Colonic mucosa (tissue), 4 donors: ENCODE measurements at places on chromosomes 11 and 22.

- no peaks in the 10 kb centered on the region for H3K36me3 ChIP-seq
- no peak overlapping the region for H3K27ac ChIP-seq
- H3K4me1 ChIP-seq, result no peaks in the 10 kb centered on the region
- no peak for DNase-seq
Measured at GRCh38 chr22:39738746-39739145, 154.8 kb downstream of the ENTHD1 start.

- H3K36me3 ChIP-seq, result no peaks in the 10 kb centered on the region
- no peaks in the 10 kb centered on the region for H3K27me3 ChIP-seq
- DNase-seq, result no peak
- H3K4me3 ChIP-seq, result no peak overlapping the region
Measured at GRCh38 chr11:128316541-128317227, 270.7 kb downstream of the ETS1 start.

DNA sequence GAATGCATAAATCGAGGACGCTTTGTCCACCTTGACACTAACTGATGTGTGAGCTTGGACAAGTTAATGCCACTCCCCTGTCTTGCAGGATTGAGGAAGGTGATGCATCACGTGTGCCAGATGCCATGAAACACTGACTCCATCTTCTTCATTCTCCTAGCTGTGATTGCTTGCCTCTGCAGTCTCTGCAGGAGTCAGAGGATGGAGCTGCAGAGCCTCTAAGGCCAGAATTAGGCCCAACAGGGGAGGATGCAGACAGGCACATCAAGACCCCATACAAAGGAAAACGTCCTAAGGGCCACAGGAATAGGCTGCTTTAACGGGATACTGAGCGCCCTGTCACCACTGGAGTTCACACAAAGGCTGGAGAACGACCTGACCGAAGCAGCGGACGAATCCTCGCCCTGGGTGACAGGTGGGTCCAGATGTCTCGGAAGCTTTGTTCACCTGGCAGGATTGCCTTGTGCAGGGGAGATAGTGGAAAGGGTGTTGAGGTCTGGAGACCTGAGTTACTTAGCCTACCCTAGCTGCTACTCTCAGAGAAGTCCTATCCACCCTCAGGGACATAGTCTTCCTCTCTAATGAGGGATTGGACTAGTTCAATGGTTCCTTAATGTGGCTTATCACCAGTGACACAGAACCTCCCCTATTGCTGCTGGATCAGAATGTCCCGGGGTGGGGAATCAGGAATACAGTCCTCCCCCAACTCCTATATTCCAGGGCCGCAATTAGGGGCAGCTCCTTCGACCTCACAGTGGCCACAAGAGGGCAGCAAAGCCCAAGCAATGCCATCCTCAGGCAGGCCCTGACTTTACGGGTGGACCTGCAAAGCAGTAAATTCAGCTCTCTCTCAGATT, 32.4 kb downstream of the DBX1 start:
- peak; percentile 77 for DNase-seq
- H3K27me3 ChIP-seq, result no peaks in the 10 kb centered on the region
- H3K36me3 ChIP-seq, result no peaks in the 10 kb centered on the region
- H3K4me3 ChIP-seq, result no peak overlapping the region

DNA sequence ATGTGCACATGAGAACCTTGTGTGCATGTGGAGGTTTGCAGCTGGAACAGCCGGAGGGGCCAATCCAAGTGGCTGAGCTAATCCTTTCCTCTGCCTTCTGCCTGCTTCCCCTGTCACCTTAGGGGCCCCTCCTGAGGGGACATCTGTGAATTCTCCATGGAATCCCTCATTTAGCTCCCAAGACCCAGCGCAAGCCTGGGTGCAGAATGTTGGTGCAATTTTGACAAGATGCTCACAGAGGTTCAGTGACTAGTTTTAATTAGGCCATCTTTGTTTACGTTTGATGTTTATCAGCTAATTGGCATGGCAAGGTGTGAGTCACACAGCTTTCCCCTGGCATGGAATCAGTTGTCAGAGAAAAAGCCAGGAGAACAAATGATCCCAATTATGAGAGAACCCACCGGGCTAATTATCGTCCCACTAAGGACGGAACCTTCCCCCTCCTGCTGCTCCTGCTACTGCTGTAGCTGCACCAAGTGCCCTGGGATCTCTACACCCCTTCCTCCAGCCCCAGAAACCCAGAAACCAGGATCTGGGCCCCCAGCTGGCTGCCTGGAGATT, 63.6 kb upstream of the PAX6 start:
- H3K4me1 ChIP-seq, result no peaks in the 10 kb centered on the region
- peaks cover 3% of the 10 kb centered on the region for H3K27me3 ChIP-seq
- no peaks in the 10 kb centered on the region for H3K36me3 ChIP-seq
- DNase-seq, result no peak
- H3K4me3 ChIP-seq, result no peak overlapping the region

- DNase-seq, result no peak
- H3K4me3 ChIP-seq, result no peak overlapping the region
- H3K27ac ChIP-seq, result no peak overlapping the region
- no peaks in the 10 kb centered on the region for H3K4me1 ChIP-seq
- H3K27me3 ChIP-seq, result no peaks in the 10 kb centered on the region
Measured at GRCh38 chr11:118287006-118287405, 17.5 kb upstream of the CD3E start.

DNA sequence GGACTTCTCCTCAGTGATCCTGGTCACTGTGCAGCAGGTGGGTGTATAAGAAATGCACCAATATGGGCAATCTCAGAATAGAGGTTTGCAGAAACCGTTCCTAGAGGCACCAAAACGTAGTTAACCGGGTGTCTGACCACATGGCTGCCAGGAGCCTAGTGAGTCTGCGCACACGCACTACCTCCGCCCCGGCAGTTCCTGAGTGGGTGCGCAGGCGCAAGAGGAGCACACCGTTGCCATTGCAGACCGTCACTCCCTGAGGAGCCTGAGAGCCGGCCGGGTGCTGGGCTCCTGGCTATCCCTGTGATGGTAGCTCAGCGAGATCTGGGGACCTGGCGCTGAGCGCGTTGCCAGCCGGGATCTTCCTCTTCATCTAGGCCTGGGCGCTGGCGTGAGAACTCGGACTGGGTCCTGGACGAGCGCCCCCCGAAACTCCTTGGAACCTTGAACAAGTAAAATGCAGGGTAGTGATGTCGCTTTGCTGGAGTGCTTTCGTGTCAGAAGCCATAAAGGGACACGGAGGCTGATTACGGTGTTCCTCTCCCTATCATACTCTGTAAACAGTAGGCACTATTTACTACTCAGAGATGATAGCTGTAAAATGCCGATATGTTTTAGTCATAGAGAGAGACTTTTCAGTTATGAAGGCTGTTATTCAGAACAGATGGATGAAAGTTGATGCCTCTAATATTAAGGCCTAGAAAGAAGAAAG, at the start of gene MS4A13:
Gene MS4A13 (plus strand): TSS at position 249 of the 712 bp plus-strand sequence. CDS start 2,692 bp downstream, outside the sequence.
- no peak for DNase-seq
- H3K27ac ChIP-seq, result peak within 1 kb of the TSS; percentile 15
- no peaks in the 10 kb centered on the region for H3K36me3 ChIP-seq
- H3K4me1 ChIP-seq, result no peaks in the 10 kb centered on the region

GRCh38 chr22:35051013-35051535, 14.9 kb upstream of the ISX start:
- no peaks in the 10 kb centered on the region for H3K27me3 ChIP-seq
- H3K4me3 ChIP-seq, result no peak overlapping the region
- no peaks in the 10 kb centered on the region for H3K4me1 ChIP-seq

DNA sequence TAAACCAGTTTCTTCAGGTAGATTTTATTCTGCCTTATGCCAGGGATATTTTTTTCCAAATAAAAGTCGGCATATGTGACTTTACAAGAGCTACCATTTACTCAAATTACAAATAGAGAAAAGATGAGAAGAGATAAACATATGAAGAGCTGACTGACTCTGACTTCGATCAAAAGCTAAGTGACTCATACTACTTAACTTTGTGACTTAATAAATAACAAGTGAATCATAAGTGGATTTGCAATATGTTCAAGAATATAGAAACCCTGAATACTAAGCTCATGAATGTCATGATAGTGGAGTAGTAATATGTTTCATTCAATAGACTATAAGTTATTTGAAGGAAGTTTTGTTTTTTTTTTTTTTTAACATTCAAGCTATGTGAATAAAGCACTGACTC, 130.5 kb upstream of the ANO3 start:
- DNase-seq, result no peak
- no peak overlapping the region for H3K27ac ChIP-seq
- H3K4me1 ChIP-seq, result no peaks in the 10 kb centered on the region
- H3K36me3 ChIP-seq, result no peaks in the 10 kb centered on the region
- no peak overlapping the region for H3K4me3 ChIP-seq

- no peaks in the 10 kb centered on the region for H3K36me3 ChIP-seq
- DNase-seq, result no peak
- no peaks in the 10 kb centered on the region for H3K27me3 ChIP-seq
- no peak overlapping the region for H3K4me3 ChIP-seq
Measured at GRCh38 chr11:109350091-109350490, 71.9 kb upstream of the C11orf87 start.

- no peak overlapping the region for H3K4me3 ChIP-seq
- DNase-seq, result no peak
Measured at GRCh38 chr11:6911948-6912347, 8.9 kb upstream of the OR2D3 start.

DNA sequence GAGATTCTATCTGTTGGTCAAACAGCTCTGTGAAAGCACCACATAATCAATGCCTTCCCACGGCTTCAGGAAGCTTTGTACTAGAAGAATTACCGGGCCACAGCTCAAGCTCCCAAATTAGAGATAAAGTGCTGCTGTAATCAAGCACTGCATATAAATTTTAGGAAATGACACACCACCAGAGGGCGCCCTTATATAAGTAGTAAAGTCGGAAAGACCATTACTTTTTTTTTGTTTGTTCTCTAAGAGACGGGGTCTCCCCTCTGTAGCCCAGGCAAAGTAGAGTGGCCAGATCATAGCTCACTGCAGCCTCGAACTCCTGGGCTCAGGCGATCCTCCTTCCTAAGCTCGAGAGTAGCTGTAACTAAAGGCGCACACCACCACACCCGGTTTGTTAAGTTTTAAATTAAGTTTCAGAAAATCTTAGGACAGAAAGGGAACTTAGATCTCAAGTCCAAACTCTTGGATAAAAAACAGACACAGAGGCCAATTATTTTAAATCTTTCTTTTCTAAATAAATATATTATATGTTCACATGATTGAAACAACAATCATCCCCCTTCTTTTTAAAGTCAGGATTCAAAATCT, 32.6 kb downstream of the PRCP start:
- H3K27me3 ChIP-seq, result no peaks in the 10 kb centered on the region
- no peak overlapping the region for H3K27ac ChIP-seq
- H3K36me3 ChIP-seq, result no peaks in the 10 kb centered on the region

DNA sequence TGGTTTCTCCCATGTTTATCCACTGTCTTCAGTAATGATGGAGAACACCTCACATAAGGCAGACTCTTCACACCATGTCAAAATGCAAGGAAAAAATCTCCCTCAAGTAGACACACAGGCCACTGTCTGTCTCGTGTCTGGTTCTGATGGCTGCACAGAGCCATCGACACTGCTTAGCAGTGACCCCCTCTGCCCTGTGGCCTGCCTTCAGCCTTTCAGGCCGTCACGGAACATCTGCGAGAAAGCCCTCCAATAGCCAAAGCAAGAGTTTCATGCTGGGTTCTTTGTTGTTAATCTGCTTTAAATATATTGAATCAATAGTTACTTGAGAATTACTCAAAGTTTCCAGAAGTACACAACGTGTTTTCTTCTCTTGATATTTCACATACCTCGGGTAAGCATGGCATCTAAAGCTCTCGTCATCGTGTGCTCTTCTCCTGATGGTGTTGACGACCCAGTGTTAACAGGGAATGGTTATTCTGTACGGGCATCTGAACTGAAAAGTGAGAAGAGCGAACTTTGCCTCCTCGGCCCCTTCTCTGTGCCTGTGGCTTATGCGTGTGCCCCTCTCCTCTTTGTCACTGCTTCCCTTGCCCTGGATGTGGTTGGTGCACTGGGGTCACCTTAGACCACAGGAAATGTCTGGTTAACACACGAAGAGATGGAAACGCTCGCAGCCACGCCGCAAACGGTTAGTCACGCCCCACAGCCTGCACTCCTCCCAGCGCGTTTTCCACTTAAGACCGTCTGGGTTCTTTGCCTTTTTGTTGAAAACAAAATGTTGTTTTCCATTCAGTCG, 33.4 kb upstream of the CTTN start:
- H3K27ac ChIP-seq, result no peak overlapping the region
- peaks cover 12% of the 10 kb centered on the region for H3K36me3 ChIP-seq

DNA sequence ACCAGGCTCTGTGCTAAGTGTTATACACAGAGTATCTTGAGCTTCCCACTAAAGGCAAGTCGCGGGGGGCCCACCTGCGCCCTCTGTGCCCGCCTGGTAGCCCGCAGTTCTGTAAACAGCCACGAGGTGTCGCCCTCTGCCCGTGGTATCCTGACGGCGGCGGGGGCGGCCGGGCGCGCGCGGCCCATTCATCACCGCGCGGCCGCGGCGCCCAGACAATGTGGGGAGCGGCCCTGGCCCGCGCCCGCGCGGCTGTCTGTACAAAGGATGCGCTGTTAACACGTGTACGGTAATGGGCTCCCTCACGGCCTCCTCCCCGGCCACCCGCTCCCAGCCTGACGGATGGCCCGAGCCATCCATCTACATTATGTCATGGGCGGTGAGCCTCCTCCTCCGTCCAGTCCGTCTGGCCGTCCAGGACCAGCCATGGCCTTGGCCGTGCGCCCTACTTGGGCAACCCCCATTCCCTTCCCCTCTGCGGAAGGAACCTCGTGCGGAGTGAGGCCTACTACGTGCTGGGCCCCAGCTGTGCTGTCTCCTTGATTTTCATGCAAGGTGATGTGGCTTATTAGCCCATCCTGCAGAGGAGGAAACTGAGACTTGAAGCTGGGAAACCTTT, 99.4 kb downstream of the MIAT start:
- DNase-seq, result peak; percentile 37
- peak overlapping the region; percentile 10 for H3K4me3 ChIP-seq
- H3K27me3 ChIP-seq, result no peaks in the 10 kb centered on the region
- no peaks in the 10 kb centered on the region for H3K36me3 ChIP-seq
- no peak overlapping the region for H3K27ac ChIP-seq
- H3K4me1 ChIP-seq, result no peaks in the 10 kb centered on the region

- H3K36me3 ChIP-seq, result no peaks in the 10 kb centered on the region
- no peaks in the 10 kb centered on the region for H3K27me3 ChIP-seq
- no peak for DNase-seq
- H3K4me3 ChIP-seq, result no peak overlapping the region
- no peak overlapping the region for H3K27ac ChIP-seq
- no peaks in the 10 kb centered on the region for H3K4me1 ChIP-seq
Measured at GRCh38 chr22:20656902-20657836, 116.7 kb upstream of the SERPIND1 start.

GRCh38 chr11:44389963-44390605, 80.1 kb upstream of the ALX4 start:
- no peaks in the 10 kb centered on the region for H3K27me3 ChIP-seq
- no peak overlapping the region for H3K27ac ChIP-seq
- H3K36me3 ChIP-seq, result no peaks in the 10 kb centered on the region
- DNase-seq, result no peak
- H3K4me1 ChIP-seq, result no peaks in the 10 kb centered on the region
- no peak overlapping the region for H3K4me3 ChIP-seq
